Fibroblast of villous mesenchyme (primary cell): ENCODE measurements at places on chromosomes 7 and 10.

DNA sequence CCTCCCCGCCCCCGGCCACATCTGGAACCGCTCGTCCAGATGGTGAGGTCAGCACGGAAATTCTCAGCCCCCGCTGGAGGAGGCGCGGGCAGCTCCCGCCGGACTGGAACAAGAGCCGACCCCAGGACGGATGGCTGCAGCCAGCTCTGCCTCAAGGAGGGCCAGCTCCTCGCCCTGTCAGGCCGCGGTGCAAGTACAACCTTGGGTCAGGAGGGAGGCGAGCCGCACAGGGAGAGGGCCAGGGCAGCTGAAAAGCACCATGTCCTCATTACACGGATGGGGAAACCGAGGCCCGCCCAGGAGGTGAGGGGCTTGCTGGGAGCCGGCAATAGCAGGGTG, 3.8 kb upstream of the GRIFIN start:
- no peak for DNase-seq

- no peak for DNase-seq
These were observed 88.2 kb downstream of the PRPF18 start for GRCh38 chr10:13674645-13675588.

GRCh38 chr10:98956576-98957260, 278.9 kb downstream of the HPSE2 start:
- peak; percentile 66 for DNase-seq

- DNase-seq = no peak
These were observed 48.0 kb upstream of the INHBA start for GRCh38 chr7:41750661-41751540.

DNA sequence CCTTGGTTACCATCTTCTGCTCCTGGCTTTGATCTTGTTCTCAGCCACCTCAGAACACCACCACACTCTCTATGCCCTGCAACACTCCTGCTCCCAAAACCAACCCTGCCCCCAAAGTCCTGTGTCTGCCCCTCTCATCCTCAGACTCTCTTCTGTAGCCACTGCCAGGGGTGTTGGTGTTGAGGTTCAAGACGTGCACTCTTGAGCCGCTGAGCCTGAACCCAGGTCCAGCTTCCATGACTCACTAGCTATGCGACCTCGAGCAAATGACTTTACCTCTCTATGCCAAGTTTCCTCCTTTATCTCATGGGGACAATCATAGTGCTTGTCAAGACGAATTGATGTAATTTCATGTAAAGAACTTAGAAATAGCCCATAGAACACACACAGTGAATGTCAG, 840 bp upstream of the ATP6V0A4 start:
- DNase-seq = no peak

- peak; percentile 37 for DNase-seq
These were observed 278.5 kb downstream of the DNAJB6 start for GRCh38 chr7:157615101-157615817.

GRCh38 chr10:63657761-63658160, 136.6 kb downstream of the REEP3 start:
- DNase-seq = no peak

DNA sequence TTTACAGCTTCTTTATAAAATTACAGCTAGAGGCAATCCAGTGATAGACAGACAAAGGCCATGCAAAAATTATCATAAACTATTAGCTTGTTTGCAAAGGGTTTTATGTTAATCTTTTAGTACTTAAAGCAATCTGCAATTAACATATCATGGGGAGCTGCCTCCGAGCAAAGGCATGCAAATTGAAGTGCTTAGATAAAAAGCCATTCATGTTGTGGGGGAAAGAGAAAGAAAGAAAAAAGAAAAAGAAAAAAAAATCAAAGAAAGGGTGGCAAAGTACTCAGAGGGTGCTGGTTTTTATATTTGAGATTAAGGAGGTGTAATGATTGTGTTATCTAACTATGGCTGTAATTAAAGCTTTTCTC, 799.5 kb downstream of the LRMDA start:
- no peak for DNase-seq

GRCh38 chr7:36232971-36233550, 80.0 kb downstream of the EEPD1 start:
- DNase-seq = peak; percentile 41

- no peak for DNase-seq
These were observed 201.4 kb upstream of the NPVF start for GRCh38 chr7:25429731-25430130.

- DNase-seq = no peak
These were observed 146.6 kb upstream of the PDE1C start for GRCh38 chr7:32216759-32217158.

DNA sequence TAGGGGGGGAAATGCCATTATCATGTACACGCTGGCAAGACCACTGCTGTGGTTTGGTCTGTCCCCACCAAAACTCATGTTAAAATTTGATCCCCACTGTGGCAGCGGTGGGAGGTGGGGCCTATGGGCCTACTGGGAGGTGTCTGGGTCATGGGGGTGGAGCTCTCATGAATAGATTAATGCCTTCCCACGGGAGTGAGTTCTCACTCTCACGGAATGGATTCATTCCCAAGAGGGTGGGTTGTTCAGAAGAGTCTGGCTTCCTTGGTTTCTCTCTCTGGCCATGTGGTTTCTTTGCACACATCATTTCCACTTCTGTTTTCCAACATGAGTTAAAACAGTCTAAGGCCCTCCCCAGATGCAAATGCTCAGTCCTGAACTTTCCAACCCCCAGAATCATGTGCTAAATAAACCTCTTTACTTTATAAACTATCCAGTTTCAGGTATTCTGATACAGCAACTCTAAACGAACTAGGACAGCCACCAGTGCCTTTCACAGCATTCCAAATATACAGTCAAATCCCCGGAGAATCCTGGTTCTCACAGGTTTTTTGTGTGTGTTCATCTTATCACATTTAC, 44.3 kb downstream of the SMURF1 start:
- DNase-seq = peak; percentile 51

GRCh38 chr10:86715836-86716235, 40.6 kb upstream of the BMPR1A start:
- DNase-seq = no peak

- DNase-seq = no peak
These were observed 156.6 kb upstream of the IMMP2L start for GRCh38 chr7:111718886-111719285.

- DNase-seq = no peak
These were observed 358.1 kb upstream of the ZNF32 start for GRCh38 chr10:44006771-44007170.

DNA sequence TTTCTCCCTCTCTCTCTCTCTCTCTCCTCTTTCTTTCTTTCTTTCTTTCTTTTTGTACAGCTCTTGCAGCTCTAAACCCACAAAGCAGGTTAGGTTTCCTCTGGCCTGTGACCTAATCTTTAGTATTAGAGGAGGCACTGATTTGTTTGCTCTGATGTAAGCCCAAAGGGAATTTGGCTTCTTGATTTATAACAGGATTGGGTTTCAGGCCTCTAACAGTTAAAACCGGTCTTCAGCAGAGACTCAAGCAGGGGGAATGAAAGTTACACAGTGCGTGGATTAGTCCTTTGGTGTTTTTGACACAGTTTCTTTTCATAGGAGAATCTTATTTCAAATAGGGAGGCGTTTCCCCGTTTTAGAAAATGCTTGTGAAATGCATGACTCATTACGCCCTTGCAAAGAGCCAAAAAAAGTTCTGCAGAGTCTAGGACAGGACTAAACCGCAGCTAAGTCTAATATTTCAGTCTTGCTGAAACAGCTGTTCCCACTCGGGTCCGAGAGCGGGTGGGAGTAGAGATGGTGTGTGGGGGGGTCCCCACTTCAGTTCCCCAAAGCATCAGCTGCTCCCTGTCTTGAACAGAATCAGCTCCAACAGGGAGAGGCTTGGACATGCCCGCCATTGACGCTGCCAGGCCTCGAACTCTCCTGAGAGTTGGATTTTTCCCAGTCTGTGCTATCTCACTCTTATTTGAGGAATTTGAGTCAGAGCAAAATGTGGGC, 296.5 kb upstream of the PITRM1 start:
- DNase-seq = peak; percentile 97

- DNase-seq = peak; percentile 21
These were observed 63.7 kb upstream of the ARID5B start for GRCh38 chr10:61837755-61838171.

- peak; percentile 30 for DNase-seq
These were observed 9.0 kb downstream of the CUTC start for GRCh38 chr10:99740933-99741559.

GRCh38 chr10:78630944-78631838, 437.6 kb upstream of the ZMIZ1 start:
- peak; percentile 18 for DNase-seq

DNA sequence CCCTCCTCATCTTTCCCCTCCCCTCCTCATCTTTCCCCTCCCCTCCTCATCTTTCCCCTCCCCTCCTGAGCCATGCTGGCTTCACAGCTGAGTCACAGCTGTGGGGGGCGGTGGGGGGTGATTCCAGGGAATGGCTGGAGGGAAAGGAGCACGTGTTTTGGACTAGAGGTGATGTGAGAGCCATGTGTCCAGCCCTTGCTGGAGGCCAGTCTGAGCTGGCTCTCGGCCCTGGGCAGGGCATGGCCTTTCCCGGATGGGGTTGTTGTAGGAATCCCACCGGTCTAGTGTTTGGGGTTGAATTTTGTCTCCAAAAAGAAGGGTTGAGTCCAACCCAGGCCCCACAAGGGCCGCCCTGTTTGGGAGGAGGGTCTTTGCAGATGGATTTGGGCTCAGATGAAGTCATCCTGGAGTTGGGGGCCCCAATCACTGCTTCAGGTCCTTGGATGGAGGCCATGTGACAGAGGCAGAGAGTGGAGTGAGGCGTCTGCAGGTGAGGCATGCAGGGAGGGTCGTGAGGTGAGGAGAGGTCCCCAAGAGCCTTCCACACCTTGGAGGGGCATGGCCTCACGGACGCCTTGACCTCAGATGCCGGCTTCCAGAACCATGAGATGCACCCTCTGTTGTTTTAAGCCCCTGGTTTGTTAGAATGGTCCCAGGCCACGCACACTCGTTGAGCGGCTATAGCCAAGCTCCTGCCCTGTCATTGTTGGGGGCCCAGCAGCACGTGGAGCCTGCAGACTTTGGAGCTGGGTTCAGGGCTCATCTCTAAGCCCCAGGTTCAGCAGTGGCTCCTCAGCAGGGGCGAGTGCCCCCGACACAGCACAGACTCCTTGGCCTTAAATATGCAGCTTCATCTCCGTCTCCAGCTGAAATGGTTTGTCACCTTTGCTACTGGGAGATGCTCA, 101.6 kb downstream of the DNAJB6 start:
- no peak for DNase-seq

DNA sequence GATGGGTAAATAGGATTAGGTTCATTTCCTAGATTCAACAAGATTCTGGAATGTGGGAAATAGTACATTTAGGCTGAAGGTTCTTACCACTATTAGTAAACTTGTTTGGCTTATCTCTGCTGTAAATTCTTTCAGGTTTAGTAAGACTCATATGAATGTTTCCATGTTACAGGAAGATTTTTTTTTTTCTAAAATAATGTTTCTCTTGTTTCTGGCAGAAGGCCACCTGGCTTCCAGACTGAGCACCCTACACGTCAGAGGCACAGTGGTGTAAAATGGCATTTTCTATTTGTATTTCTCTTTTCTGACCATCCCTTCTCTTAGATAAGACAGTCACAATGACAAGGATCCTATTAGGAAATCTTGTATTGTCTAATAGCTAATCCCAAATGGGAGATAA, 22.7 kb upstream of the AASS start:
- peak; percentile 89 for DNase-seq

- no peak for DNase-seq
These were observed 38.1 kb downstream of the RTKN2 start for GRCh38 chr10:62230344-62231121.

DNA sequence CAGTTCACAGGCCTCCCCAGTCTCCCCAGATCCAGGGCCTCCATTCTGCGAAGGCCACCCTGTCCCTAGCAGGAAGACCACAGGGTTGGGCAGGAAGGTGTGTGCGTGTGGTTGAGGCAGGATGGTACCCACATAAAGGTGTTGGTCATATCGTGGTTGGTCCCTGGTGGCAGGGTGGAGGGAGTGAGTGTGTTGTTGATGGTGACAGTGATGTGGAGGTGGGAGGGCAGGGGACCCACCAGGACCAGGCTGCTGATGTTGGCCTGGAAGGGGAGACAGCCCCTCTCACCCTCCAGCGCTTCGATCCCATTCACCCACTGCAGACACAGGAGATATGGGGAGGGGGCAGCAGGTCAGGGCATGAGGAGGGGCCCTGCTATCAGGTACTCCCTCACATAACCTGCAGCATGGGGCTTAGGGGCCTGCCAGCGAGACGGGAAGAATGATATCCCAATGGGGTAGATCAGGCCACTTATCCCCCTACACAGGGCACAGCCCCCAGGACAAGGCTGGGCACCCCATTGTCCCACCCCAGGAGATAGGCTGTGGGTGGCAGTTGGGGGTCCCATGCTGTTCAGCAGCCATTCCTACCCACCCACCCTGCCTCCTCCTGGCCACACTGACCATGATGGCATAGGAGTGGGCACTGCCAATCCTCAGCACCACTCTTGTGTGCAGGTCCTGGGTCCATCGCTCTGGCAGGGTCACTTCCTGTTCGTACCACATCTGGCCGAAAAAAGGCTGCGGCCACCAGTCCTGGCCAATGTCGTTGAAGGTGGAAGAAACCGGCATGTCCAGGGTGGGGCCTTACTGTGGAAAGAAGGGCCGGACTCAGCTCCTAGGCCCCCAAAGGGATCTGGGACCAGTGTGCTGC, 69.0 kb upstream of the ZNF479 start:
- DNase-seq = no peak

- peak; percentile 38 for DNase-seq
These were observed 79.4 kb downstream of the VWC2 start for GRCh38 chr7:49852619-49853462.

- DNase-seq = peak; percentile 53
These were observed 69.5 kb downstream of the ARID5B start for GRCh38 chr10:61971003-61971325.

GRCh38 chr7:64774204-64774842, 19.9 kb upstream of the ZNF138 start:
- no peak for DNase-seq

DNA sequence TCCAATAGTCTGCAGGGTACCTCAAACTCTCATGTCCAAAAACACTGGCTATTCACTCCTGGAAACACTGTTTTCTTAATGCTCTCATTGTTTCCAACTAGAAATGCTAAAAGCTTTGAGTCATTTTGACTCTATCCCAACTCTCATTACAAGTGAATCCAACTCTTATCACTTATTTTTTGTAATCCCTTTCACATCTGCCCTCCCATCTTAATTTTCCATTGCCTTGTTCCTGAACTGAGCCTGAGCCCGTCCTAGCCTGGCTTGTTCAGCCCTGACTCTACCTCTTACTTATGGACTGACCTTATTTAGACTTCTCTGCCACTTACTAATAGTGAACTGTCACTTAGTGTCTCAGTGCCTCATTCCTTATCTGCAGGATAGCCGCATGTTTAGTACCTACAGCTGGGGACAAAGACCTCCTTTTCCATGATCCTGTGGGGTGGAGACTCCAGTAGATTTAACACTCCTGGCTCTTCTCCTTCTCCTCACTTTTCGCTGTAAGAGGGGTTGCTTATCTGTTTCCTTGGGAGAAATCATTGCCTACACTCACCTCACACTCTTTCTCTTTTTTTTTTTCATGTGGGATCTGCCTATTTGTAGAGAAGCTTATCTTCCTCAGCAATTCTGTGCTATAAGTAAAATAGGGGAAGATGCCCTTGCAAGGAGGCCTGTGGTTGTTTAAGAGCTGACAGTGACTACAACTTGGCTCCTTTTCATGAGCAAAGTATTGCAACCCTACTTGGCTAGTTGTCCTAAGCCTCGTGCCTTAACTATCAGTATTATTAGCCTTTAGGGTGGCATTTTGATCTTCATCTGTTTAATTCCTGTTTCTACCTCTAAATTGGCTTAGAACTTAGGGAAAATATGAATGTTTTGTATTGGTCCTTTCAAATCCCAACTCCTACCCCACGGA, 56.4 kb downstream of the SLC16A12 start:
- no peak for DNase-seq
